ENCODE measurements at places on chromosomes 6 and 20.

DNA sequence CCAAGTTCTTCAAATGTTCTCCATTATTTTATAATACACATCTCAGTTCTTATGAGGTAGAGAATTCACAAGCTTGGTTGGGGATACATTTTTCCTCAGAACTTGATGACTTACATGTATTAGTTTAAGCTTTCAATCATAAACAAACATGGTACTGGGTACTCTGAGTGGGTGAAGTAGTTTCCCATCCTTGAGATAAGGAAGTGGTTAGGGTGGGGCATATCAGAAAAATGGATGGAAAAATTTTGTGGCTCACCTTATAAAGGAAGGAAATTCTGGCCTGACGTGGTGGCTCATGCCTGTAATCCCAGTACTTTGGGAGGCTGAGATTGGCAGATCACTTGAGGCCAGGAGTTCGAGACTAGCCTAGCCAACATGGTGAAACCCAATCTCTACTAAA, 52.0 kb downstream of the CD164 start:
- DNase-seq: no peak

DNA sequence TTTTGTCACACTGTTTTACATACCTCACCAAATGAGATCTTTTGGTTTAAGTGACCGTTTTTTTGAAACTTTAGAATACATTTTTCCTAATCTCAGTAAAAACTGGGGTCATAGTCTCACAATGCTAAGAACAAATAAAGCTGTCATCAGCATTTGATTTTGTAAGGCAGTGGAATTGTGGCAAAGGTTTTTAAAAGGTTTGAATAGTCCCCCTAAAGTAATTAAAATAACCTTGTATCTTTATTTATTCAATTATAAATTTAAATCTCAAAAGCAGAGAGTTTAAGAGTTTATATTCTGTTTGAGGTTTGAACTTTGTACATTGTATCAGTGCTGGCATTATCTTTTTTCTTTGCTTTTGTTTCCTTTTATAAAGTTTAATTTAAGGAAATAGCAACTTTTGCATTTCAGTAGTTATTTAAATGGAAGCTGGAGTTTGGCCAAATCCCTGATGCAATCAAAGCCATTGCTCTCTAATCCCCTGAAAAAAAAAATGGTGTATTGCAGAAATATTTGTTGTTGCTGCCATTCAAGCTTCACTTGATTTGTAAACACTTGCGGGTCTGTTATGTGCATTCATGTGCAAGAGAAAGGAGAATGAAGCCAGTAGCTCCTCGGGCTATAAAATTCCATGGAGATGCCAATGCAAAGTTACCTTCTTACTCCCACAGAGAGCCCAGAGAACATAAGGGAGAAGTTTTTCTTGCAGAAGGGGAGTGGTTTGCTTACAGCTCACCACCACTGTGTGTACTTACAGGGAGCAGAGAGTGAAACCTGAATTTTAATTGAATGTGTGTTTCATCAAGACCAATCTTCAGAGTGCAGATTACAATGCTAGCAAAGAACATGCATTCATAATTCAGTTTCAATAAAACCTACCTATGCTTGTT, 391.8 kb downstream of the ARHGAP18 start:
- DNase-seq: no peak

DNA sequence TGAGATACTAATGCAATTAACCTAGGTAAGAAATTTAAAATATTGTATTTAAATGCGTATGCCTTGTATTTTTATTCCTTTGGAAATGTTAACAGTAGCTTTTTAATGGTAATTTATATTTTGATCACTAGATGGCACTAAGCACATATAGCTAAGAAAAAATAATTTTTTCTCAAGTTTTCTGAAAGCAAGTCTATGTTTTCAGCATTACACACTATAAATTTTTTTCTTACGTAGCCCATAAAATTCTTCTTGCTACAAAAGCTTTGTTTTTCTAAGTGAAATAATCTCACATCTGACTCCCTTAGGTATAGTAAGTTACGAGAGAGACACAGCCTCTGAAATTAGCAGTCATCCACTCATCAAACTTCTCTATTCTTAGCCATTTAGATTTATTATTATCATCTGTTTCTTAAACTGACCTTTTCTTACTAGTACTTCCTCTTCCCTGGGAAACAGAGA, 35.7 kb downstream of the TSPYL4 start:
- DNase-seq: no peak

DNA sequence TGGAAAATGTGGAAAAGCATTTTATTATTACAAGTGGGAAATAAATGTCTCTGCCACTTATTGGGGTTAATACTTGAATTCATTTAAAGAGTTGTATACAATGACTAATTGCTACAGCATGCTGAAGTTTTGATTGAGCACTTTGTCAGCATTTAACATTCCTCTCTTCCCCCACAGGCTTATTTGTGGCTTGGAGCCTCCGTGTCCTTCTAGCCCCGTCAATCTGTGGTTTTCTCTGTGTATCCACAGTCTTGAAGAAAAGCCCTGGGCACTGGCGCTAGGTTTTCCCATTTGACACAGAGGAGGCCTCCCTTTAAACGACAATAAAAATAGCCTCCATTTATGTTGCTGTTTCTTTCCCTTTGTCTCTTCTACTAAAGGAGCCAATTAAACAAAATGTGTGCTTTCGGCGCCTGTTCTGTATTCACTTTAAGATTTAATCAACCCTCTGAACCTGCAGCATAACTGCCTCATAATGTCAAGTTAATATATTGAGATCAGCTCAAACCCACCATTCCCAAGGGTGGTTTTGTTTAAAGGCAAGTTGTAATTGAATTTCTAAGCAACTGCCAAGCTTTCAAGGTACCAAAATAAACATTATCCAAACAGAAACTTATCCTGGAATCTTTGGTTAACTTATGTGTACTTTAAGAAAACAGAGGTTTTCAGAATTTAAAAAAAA, 326.6 kb upstream of the RNF24 start:
- no peak for DNase-seq

DNA sequence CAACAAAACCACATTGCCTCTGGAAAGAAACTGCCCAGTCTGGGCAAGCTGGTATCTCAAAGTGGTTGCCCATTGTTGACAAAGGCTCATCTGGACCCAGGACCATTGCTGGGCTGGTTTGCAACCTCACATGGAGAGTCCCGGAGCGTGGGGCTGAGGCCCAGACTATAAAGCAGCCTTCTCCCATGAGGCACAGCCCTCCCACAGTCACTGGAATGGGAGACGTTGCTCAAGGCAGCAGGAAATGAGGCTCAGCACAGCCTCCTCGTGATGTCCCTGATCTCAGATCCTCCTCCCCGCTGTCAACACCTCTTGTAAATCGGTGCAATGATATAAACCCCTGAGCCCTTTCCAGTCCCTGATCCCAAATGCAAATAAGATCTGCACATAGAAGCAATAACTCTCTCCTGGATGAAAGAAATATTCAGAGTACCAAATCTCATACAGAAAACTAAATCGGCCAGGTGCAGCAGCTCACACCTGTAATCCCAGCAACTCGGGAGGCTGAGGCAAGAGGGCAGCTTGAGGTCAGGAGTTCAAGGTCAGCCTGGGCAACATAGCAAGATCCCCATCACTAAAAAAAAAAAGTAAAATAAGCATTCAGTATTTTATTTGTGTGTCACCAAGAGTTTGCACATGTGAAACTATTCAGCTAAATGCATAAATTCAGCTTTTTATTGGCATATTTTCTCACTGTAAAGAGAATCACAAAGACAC, 103.0 kb upstream of the RREB1 start:
- DNase-seq: no peak

DNA sequence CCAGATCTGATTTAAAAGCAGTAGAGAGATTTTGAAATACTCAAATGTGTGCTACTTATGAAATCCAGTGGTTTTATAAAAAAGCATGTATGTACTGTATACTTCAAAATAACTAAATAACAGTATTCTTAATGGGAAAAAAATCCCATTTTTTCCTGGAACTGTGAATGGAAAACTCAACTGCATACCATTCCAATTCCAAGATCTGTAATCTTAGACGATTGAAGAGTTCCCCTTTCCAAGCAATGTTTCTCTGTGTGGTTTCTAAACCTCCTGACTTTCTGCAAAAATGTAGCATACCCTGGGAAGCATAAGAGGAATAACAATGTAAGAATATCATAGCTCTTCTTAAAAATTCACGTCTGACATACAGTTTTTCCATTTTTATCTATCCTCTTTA, 40.3 kb upstream of the HIVEP2 start:
- no peak for DNase-seq

DNA sequence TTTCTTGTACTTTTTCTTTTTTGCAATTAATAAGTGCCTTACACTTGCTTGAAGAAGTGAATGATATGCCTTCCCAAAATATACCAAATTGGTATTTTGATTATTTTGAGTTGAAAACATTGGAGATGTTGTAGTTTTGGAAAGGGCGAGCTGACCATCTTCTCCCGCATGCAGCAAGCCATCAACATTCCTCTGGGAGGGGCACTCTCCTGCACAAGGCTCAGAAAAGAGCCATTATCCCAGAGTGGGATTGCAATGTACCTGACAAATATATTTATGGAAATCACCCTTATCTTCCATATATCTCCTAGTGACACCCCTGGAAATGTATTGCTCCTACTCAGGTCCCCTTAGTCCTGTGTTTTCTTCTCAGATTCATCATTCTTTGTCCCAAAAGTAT, 22.8 kb upstream of the PNRC1 start:
- DNase-seq: no peak

DNA sequence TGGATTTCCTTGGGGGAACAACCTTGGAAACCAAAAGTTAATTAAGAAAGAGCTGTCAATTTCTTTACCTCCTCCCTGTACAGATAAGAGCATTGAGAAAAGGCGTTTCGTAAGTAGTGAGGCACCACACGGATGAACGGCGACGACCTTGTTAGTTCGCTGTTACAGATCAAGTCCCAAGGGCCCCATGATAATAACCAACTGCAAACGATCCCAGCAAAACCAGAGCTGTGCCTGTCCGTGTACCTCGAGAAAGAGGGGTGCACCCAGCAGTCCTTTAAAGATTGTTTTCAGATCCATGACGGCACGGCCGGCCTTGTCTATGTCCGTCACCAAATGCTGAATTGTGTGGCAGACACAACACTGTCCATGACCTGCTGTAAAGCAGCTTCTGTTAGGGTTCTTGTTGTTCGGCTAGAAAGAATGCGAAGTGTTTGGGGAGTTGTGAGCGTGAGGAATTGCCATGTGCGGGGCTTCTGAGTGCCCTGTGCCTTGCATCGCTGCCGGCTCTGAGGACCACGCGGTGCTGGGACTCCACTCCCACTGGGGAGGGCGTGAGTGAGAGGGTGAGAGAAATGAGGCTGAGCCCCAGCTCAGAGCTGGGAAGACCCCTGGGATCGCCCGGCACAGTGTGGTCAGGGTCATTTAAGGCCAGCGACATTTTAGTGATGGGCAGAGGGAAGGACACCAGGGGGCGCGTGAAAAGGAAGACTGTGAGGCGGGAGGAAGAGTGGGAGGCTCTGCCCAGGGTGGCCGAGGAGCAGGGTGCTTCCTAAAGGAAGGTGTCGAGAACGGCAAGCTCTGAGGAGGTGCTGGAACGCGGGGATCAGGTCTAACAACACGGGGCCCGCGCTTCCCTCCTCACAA, 136.8 kb upstream of the RPS6KA2 start:
- DNase-seq: no peak

DNA sequence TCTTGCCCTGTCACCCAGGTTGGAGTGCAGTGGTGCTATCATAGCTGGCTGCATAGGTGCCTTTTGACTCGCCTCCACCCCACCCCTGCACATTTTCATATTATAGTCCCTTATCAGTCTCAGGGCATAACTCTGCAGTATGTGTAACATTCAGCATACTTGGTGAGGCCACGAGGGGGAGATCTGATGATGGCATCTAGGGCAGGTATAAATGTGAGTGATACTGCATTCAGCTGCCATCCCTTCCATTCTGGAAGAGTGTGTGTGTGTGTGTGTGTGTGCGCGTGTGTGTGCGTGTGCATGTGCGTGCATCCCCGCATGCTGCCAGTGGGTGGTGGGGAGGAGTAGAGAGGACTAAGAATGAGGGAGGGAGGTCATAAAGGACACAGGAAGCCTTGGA, 81.4 kb downstream of the JARID2 start:
- no peak for DNase-seq
